ENCODE measurements at places on chromosomes 2 and 18.

GRCh38 chr2:220946552-220946951, 625.6 kb downstream of the EPHA4 start:
- DNase-seq: no peak

GRCh38 chr18:52341103-52341432, 1.1 kb downstream of the DCC start:
- no peak for DNase-seq

DNA sequence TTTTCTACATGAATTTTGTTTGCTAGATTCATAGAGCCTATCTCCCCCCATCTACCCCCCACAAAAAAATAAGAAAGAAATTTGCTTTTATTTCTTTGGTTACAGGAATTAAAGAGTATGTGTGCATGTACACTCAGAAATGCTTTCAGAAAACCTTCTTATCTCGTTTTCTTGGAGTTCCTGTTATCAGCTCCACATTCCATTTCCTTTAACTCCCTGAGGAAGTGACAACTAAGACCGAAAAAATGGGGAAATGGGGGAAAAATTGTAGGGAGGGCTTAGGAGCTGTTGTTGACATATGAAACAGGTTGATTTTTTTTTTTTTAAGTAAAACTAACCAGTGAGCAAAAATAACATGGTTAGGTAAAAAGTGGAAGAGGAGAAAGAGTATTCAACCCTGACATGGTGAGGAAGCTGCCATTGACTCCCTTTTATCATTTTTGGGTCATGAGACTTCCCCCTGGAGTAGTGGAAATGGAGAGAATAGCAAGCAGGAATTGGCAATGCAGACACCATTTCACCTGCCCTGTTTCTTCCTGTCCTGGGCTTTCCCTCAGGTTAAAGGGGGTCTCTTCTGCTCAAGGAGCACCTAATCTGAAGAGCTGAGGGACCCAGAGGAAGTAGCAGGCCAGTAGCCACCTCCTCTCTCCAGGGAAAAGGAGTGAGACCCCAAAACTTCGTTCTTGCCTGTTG, 93.5 kb downstream of the OSBPL6 start:
- DNase-seq: no peak

DNA sequence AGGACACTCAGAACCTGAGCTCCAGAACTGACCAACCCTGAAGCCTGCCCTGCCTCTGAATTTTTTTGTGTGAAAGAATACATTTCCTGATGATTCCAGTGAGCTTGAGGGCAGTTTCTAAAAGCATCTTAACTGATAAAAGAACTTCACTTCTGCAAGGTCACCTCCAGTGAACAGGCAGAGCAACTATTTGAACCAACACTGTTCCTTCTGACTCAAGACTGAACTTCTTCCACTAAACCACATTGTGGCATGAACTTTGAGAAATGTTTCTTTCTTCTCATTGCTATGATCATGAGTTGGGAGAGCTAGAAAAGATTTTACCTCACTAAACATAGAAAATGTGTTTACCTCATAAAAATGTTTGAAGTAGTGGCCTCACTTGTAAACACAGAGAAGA, 83.8 kb upstream of the SERTAD2 start:
- DNase-seq: no peak

DNA sequence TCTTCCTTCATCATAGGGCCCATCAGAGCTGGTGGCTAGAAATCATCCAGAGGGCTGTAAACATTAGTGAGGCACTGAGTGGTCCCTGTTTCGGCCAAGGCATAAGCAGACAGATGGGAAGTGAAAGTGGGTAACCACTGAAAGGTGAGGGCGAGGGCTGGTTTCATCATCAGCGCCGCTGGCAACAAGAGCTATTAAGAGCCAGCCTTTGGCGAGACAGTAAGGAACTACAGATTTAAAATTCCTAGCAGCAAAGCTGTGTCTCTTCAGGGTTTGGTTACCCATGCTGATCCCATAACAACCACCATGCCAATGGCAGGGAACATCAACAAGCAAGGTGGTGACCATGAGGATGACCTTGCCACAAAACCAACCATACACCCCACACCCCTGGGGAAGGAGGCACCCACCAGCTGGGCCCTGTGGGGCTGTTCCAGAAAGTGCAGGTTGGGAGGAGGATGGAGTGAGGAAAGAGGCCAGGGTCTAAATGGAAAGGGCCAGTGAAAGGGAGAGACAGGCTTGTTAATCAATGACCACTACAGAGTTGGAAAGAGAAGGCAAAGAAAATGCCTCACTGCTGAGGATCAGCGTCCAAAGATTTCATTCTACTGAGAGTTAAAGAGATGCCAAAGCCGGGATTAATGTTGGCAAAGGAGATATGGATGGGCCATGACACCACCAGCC, 9.0 kb upstream of the SLC20A1 start:
- no peak for DNase-seq

- DNase-seq: no peak
Measured at GRCh38 chr2:160812830-160813505, 319.4 kb upstream of the RBMS1 start.

- DNase-seq: no peak
Measured at GRCh38 chr2:8300216-8300615, 381.6 kb upstream of the ID2 start.

GRCh38 chr2:176679061-176679669, 409.9 kb downstream of the MTX2 start:
- no peak for DNase-seq

DNA sequence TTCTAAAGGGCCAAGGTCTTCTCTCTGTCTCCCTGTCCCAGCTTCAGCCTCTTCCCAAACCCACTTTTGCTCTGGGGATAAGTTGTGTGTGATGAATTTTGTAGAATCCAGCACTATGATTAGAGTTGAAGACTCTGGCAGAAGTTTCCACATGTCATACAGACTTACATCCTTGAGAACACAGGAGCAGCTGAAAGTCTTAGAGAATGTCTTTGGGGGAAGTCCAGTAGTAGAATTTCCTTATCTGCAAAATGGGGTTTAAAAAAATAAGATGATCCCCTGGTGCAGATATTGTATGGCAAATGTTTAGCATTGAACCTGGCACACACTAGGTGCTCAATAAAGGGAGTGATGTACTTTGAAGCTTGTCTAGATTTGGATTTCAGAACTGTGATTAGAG, 65.2 kb downstream of the TMEM247 start:
- DNase-seq: no peak

DNA sequence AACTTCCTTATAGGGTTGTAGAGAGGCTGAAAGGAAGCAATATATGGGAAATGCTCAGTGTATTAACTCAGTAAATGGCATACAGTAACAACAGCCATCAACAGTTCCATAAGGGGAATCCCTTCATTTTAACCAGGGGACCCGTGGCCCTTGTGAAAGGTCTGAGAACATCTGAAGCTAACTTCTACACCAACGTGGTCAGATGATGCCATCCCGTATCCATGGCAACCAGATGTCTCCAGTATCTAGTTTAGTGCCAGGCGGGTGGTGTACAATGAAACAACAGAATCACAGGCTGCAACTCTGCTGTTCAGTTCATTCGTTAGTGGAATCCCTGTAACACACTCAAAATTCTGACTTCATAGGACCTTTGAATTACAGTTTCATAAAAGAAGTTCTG, 162.3 kb downstream of the TGIF1 start:
- no peak for DNase-seq

GRCh38 chr2:169900686-169901085, 73.4 kb downstream of the UBR3 start:
- no peak for DNase-seq

DNA sequence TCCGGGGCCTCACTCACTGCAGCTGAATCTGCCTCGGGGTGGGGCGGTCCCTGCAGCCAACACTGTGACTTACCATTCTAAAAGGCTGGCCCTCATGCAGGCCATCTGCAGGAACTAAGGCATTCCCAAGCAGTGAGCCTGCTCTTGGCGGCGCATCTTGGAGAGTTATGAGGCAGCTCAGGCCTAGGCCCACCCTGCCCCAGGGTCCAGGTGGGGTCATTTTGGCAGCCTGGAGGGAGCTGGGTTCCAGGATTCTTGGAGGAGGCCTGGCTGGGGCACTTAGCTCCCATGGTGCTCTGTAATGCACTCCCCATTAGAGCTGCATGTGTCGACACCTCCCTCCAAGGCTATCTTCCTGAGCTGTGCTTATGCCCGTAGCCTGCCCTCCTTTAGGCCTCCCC, 14.8 kb upstream of the BIN1 start:
- no peak for DNase-seq

- DNase-seq: no peak
Measured at GRCh38 chr2:94986392-94986963, 39.0 kb upstream of the MAL start.
